Aorta (tissue), 5 donors: ENCODE measurements at places on chromosomes 11 and 22.

- no peak for DNase-seq
Measured at GRCh38 chr11:2824851-2825250, 60.7 kb downstream of the CDKN1C start.

- peak; percentile 77 for DNase-seq
Measured at GRCh38 chr11:66985508-66986177, 10.5 kb downstream of the C11orf86 start.

- no peak for DNase-seq
Measured at GRCh38 chr22:35638001-35638400, 10.2 kb upstream of the APOL6 start.

GRCh38 chr22:37326726-37327125 is 44.4 kb downstream of the CYTH4 start:
- no peak for DNase-seq

- peak; percentile 38 for DNase-seq
Measured at GRCh38 chr22:43540529-43540923, 128.7 kb downstream of the MPPED1 start.

- no peak for DNase-seq
Measured at GRCh38 chr11:75797792-75798191, 17.2 kb upstream of the UVRAG start.

GRCh38 chr22:36311386-36312085 is 58.6 kb downstream of the APOL1 start:
- no peak for DNase-seq

DNA sequence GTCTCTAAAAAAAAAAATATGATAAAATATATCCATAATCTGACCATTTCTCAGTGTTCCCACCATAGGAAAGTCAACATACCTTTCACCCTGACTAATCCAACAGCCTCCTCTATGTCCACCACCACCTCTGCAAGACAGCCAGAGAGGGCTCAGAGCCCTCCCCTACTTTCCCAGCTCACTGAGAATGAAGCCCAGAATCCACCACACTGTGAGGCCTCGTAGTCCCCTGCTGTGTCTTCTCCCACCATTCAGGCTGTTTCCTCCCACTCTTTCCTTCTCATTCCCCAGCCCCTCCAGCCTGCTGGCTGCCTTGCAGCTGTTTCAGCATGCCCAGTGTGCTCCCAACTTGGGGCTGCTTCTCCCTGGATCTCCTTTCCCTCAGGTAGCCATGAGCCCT is 27.0 kb downstream of the SGSM3 start:
- DNase-seq: no peak

DNA sequence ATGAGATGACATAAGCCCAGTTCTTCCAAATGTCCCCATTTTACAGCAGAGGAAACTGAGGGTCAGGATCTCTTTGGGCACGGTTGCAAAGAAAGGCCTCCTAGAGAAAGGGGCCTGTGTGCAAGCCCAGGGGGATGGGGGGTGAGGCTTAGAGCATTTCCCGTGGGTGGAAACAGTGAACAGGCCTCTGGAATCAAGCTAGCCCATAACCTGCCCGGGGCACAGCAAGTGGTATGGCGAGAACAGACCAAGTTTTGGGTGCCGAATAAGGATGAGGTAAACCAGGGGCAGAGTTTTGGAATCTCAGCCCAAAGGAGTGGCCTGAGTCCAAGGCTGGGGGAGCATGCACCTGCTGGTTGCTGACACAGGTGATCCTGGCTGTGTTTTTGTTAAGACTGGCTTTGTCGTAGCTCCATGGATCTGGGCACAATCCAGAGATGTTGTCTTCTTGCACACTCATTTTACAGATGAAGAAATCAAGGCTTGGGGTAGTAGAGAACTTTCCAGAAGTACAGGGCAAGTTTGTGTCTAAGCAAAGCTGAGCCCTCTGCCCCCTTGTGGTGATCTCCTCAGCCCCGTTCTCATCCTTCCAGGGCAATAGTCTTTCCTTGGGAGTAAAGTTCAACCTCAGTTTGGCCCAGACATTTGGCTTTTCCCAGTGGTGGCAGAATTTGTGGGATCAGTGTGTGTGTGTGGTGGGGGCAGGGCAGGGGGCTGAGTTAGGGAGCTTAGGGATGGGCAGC is 53.5 kb upstream of the MYEOV start:
- DNase-seq: peak; percentile 41

DNA sequence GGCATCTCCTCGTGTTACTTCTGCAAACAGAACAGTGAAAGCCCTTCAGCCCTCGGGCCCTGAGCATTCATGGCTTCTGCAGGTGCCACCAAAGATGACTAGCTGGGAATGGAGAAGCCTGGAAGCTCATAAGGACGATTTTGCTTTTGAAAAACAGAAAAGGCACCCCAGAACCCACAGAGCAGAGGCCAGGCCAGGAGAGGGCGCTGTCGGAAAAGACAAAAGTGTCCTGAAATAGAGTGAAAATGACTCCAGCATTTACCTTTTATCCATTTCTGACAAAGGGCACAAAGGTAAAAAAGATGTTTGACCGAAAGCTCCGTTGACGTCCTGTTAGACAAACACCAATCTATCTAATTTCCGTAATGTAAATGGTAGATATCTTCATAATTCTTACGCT is 37.6 kb downstream of the ZNF195 start:
- peak; percentile 59 for DNase-seq

- DNase-seq: no peak
Measured at GRCh38 chr11:97123237-97123636, 733.4 kb downstream of the JRKL start.

DNA sequence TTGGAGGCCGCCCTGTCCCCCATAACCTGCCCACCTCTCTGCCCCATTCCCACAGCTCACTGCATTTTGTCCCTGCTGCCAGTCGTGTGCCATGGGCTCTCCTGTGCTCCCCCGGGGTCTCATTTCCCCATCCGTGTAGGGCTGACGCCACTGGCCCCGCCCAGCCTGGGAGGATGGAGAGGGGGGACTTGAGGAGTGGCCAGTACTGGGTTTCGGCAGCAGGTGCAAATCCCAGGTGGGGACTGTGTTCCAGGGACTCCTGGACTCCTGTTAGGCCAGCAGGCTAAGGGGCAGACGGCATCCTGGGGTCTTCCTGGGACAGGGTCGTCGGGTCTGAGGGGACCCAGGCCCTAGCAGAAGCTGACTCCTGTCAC is 1.2 kb upstream of the MYO7A start:
- no peak for DNase-seq

GRCh38 chr11:12472401-12473005 is 95.1 kb downstream of the PARVA start:
- no peak for DNase-seq

- DNase-seq: no peak
Measured at GRCh38 chr22:24039046-24039445, 27.9 kb downstream of the CABIN1 start.

DNA sequence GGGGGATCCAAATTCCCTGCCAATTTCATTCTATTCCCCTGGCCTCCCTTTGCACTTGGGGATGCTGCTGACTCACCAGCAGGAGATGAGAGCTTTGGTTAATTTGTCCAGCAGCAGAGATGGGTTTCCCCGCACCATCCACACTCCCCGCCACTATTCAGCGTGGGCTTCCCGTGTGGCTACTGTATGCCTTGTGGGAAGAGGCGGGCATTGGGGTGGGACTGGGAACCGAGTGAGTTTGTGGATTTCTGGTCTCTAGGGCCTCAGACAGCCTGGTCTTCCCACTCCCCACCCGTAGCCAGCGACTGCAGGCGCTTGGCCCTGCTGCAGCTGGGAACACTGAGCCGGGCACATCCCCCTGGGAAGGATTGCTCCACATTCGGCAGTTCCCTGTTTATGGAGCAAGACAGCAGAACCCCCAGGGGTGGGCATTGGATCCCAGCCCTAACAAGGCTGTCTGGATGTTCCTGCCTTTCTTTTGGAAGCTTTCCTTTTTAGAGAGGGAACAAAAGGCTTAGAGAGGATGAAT is 23.4 kb downstream of the KIAA1671 start:
- peak; percentile 81 for DNase-seq

GRCh38 chr11:128506356-128506755 is 81.0 kb downstream of the ETS1 start:
- DNase-seq: no peak

DNA sequence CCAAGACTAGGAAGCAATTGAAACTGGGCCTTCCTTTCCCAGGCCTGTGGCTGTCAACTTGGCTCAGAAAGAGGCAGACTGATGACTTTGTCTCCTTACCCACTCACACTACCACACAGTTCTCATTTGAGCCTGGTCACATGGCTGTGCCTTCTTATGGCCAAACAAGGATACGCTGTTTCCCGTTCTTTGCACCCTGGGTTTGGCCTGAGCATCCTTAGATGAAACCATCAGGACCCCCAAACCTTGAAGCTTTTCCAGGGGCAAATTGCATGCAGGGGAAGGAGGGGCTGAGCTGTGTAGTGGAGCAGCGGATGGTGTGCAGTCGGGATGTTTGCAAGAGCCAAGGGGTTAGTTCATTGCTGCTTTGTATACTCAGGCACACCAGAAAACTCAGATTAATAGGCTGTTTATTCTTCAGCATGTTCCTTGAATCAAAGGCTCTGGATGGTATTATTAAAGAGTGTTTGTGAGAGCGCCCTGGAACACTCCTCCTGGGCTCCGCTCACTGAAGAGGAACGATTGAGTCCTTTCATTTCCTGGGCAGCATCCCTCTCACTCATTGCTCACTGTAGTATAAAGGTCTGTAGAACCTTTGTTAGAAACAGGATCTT is 69.8 kb downstream of the ARFGAP2 start:
- DNase-seq: no peak

- DNase-seq: no peak
Measured at GRCh38 chr22:38474003-38474607, 6.2 kb downstream of the KDELR3 start.

GRCh38 chr22:48278620-48279460 is 1516.4 kb downstream of the TBC1D22A start:
- DNase-seq: no peak

DNA sequence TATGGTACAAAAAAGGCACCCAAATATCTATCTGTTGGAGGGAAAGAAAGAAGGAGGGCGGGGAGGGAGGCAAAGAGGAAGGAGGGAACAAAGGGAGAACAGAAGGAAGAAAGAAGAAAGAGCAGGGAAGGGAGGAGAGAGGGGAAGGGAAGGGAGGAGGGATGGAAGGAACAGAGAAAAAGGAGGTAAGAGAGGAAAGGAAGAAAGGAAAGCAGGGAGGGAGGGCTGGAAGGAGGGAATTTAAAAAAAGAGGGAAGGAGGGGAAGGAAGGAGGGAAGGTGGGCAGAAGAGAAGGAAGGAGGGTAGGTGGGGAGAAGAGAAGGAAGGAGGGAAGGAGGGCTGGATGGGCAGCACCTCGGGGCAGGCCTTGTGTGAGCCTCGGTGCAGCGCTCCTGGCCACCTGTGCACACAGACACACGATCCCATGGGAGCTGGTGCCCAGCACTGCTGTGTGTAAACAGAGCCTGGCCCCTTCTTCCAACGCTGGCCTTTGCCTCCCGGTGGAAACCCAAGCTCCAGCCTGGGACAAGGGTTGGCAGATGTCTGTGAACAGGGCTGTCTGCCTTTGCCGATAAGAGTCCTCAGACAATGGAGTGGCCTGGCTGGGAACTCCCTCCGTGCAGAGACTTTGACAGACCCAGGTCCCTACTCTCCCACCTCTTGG is 23.2 kb downstream of the SMIM38 start:
- peak; percentile 29 for DNase-seq

- no peak for DNase-seq
Measured at GRCh38 chr22:43720716-43721115, 91.4 kb downstream of the EFCAB6 start.

DNA sequence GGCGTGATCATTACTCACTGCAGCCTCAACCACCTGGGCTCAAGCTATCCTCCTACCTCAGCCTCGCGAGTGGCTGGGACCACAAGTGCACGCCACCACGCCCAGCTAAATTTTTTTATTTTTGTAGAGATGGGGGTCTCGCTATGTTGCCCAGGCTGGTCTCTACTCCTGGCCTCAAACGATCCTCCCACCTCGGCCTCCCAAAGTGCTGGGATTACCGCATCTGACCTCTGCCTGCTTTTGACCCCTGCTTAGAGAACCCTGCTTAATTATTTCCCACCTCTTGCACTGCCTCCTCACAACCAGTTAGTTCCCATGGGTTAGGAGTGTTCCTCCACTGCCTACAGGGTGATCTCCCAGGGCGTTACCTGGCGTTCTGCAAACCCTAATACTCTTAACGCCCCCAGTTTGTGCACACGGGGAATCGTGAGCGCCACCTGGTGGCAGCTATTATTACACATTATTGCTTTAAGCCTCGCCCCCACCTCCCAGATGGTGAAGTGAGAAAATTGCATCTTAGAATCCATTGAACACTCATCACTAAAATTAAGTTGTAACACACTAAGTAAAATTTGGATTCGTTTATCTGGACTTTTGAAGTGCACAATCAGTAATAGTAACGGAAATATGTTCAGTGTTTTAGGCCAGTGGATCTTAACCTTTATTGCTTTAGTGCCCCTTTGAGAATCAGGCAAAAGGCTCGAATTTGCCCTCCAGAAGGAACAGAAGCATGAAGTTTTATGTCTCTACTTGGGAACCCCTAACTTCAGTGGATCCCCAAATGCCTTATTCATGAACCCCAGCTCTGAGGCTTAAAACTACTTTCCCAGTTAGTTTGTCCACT is 61.4 kb upstream of the ASPHD2 start:
- DNase-seq: peak; percentile 49

DNA sequence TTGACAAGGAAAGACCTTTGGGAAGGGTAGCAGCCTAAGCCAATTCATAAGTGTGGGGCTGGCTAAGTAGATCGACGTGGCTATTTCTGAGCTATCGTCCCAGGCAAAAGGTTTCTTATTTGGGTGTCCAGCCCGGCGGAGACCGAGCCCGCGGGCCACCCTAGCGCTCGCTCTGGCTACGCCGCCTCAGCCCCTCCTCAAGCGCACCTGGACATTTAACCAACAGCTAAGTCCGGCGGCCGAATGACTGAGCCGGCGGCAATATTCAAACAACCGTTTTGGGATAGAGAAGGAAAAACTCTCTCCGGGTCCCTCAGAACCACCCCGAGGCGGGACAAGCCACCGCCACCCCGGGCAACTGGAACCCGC is 457 bp downstream of the RNF141 start:
- DNase-seq: no peak

DNA sequence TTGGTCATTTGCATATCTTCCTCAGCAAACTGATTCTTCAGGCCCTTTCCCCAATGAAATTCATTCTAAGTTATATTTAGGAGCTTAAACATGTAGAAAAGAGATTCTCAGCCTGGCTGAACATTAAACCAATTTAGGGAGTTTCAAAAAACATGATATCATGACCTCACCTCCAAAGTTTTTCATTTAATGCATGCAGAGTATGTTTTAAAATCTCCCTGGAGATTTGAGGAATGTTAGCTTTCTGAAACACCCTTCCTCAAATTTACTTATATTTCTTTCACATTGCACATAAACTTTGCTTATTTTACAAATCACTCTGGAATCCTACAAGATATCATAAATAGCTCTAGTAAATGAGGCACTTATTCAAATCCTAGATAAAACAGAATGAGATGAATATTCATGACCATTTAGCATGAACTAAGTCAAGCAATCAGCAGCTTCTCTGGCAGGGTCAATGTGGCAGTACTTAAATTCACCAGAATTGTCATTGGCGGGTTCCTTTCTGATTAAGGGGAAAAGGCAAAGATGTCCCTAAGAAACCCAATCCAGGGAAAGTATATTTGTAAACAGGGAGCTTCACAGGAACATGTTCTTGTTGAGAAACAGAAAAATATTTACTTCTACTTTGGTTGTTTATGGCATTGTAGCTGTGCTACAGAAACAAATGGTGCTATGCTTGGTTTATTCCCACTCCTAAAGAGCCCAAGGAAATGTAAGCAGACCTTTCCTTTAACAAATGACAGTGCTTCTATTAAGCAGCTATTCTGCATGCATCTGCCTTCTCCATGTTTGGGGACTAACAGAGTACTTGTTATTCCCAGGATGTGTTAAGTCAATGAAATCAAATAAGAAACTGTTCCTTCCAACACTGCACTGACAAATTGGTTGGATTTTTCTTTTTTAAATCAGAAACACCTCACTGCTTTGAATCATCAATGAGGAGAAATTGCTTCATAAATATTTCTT is 162.3 kb downstream of the C11orf87 start:
- DNase-seq: no peak

GRCh38 chr11:116680349-116681125 is 92.2 kb downstream of the BUD13 start:
- no peak for DNase-seq
